ENCODE measurements at places on chromosomes 7 and 10.

- no peak overlapping the region for H3K27ac ChIP-seq
- H3K4me3 ChIP-seq: no peak overlapping the region
- no peaks in the 10 kb centered on the region for H3K27me3 ChIP-seq
- no peak for DNase-seq
- no peaks in the 10 kb centered on the region for H3K4me1 ChIP-seq
These were observed 245.6 kb upstream of the PITRM1 start for GRCh38 chr10:3418041-3418754.

GRCh38 chr7:28998105-28998504, 40.0 kb upstream of the TRIL start:
- peaks cover 22% of the 10 kb centered on the region for H3K27me3 ChIP-seq
- no peak overlapping the region for H3K27ac ChIP-seq
- no peak overlapping the region for H3K4me3 ChIP-seq
- H3K36me3 ChIP-seq: no peaks in the 10 kb centered on the region

- H3K27ac ChIP-seq: no peak overlapping the region
- H3K27me3 ChIP-seq: no peaks in the 10 kb centered on the region
- H3K36me3 ChIP-seq: no peaks in the 10 kb centered on the region
- DNase-seq: no peak
- no peak overlapping the region for H3K4me3 ChIP-seq
These were observed 306.3 kb upstream of the SP8 start for GRCh38 chr7:21092766-21093702.

DNA sequence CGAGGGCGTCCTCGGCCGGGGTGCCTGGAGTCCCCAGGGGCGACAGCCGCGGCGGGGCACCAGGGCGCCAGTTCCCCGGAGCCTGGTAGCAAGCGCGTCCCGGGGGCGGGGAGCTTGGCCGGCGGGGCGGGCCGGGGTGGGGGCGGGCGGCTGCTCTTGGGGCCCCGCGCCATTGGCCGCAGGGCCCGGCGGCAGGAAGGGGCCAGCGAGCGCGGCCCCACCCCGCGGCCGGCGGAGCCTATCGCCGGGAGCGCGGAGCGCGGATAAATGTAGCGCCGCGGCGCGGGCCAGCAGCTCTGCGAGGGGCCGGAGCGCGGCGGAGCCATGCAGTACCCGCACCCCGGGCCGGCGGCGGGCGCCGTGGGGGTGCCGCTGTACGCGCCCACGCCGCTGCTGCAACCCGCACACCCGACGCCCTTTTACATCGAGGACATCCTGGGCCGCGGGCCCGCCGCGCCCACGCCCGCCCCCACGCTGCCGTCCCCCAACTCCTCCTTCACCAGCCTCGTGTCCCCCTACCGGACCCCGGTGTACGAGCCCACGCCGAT, at the start of gene HHEX:
Gene HHEX, plus strand, starts transcription at position 293 of the 548 bp plus-strand sequence. Its CDS starts 32 bp downstream, at position 325.
- DNase-seq: peak; percentile 58
- H3K4me1 ChIP-seq: no peaks in the 10 kb centered on the region
- peaks cover 49% of the 10 kb centered on the region for H3K27me3 ChIP-seq

DNA sequence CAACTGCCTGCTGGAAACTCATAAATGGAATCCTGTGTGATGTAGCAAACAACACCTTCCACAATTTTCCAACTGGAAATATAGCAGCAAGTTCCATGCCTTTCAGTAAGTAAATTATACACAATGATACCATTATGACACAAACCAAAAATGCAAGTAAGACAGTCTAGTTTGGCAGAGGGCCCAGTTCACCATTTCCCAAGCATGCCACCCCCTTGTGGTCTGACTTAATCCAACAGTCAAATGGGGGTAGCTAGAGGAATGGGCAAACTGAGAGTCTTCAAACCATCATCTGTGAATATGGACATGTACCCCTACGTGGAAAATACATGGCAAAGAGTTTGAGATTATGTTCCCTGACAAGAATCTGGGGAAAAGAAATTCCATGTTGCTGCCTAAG, 137.6 kb upstream of the VWC2 start:
- H3K4me1 ChIP-seq: no peaks in the 10 kb centered on the region
- H3K4me3 ChIP-seq: no peak overlapping the region
- no peak for DNase-seq
- H3K27ac ChIP-seq: no peak overlapping the region
- no peaks in the 10 kb centered on the region for H3K36me3 ChIP-seq

- H3K27me3 ChIP-seq: peaks cover 14% of the 10 kb centered on the region
- H3K36me3 ChIP-seq: no peaks in the 10 kb centered on the region
- peak; percentile 7 for DNase-seq
These were observed 34.3 kb downstream of the NPY start for GRCh38 chr7:24318326-24318725.

DNA sequence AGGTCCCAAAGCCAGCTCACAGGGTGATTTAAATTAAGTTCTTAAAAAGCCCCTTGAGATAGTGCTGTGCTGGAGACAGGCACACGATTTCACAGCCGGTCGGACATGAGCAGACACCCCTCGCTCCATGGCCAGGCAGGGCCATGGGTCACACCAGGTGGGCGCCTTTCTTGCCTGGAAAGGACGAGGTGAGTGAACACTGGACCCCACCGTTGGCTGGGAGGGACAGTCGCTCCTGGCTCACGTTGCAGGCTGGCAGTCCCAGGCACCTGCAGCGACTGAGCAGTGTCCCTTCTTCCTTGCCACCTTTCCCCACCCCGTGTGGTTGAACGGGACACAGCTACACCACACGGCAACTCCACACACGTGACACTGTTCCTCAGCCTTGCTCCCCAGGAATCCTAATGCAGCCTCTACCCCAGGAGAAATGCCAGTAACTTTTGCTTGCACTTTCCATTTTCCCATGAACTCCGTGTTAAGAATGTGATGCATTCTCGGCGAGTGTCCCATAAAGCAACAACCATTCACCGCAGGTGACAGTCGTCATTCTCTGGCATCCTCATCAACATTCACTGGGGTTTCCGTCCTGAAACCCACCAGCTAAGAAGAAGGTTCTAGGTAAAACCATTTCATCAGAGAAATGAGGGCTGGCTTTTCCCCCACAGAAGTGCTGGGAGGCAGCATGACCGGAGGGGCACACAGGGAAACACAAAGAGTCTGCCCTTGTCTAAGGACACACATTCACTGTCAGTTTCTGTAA, 217.4 kb downstream of the ZMYND11 start:
- H3K4me3 ChIP-seq: no peak overlapping the region
- DNase-seq: no peak
- H3K27me3 ChIP-seq: no peaks in the 10 kb centered on the region

All from GM23248 (cell line).